ENCODE measurements at places on chromosomes 5 and 9.

DNA sequence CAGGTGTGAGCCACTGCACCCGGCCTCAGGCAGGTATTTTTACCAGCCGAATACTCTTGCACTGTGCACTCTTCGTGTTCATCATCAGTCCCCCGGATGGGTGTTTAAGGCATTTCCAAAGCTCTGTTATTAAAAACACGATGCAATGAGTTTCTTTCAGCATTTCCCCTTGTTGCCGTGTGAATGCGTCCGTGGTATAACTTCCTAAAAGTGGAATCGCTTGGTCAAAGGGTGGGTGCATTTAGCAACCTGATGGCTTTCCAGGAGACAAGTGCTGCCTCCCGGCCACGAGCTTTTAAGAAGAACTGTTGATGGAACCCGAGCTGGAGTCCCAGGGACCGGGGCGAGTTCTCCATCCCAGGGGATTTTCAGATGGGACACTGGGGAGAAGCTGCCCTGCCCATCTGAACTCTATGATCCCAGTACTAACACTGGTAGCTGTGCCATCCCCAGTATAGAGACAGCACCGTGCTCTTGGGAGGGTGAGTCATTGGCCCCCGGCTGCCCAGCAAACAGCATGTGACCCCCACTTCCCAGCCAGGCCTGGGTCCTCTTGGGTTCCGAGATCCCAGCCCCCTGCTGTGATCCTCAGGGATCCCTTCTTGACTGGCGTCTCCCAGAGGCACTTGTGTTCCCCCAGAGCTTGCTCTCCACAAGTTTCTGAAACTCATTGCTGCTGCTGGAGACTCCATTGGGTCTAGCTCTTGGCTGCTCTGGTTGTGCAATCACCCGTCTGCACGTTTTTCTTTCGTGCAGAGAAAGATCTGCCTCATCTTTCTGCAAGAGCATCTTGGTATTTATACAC is 169.5 kb upstream of the IER5L start:
- no peak for DNase-seq

GRCh38 chr9:136196404-136197083 is 8.4 kb downstream of the LHX3 start:
- DNase-seq = no peak

- no peak for DNase-seq
Observed at GRCh38 chr5:42228279-42228678, 195.0 kb upstream of the GHR start.

DNA sequence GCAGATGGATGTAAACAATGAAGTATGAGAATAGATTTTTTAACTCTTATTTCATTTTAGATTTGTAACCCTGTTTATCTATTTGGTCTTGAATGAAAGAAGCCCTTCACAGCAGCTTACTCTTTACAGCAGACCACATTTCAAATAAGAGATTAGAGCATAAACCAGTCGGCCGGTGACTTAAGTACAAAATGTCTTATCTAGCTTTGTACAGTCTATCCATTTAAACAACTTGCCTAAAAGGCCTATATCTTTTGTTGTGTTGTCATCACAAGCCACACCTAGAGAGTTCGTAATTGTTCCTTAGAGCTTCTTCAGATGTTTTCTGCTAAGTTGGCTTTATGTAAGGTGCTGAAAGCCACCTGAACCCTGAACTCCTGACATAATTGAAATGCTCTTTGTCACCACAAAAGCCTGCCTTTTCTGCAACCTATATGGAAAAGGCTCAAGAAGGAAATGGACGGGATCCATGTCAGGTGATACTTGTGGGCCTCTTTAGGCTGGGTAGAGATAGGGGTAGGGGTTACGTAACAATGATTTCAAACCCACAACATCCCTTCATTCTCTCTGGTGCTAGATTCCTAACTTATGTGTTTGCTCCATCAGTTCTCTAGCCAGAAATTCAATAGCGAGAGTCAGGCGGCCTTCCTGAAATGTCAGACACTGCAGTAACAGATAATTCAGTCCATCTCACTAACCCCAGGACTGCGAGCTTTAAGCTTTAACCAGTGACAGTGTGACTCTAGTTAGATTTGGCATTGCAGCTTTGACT is 162.5 kb downstream of the CD180 start:
- DNase-seq = no peak

DNA sequence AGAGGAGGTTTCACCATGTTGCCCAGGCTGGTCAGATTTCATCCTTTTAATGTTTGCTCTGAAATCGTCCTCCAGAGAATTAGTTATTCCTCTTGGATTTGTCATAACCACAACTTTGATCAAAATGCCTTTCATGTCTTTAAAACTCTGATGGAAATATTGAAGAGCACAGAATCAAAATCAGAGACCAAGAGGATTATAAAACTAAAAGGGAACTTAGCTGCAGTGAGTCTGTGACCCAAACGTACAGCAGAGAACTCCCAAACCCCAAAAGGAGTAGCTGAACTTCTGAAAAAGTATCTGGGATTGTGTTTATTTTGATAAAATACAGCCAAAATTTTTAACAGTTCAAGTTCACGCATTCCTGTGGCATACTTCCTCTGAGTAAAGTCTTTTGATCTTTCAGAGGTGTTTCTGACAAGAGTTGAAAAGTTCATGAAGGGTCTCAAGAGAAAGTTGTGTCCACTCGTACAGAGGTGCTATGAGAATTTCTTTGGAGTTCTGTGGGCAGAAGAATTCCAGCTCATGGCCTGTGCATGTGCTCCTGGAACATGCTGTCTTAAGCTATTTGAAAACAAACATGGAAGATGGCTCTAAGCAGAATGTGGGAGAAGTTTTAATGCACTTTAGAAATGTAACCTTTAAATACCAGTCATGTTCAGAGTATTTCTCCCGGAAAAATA is 124.0 kb downstream of the ESM1 start:
- DNase-seq = no peak

- DNase-seq = no peak
Observed at GRCh38 chr9:104936291-104936690, 8.3 kb upstream of the ABCA1 start.

GRCh38 chr9:114157516-114158176 is 2.3 kb downstream of the COL27A1 start:
- DNase-seq = no peak

DNA sequence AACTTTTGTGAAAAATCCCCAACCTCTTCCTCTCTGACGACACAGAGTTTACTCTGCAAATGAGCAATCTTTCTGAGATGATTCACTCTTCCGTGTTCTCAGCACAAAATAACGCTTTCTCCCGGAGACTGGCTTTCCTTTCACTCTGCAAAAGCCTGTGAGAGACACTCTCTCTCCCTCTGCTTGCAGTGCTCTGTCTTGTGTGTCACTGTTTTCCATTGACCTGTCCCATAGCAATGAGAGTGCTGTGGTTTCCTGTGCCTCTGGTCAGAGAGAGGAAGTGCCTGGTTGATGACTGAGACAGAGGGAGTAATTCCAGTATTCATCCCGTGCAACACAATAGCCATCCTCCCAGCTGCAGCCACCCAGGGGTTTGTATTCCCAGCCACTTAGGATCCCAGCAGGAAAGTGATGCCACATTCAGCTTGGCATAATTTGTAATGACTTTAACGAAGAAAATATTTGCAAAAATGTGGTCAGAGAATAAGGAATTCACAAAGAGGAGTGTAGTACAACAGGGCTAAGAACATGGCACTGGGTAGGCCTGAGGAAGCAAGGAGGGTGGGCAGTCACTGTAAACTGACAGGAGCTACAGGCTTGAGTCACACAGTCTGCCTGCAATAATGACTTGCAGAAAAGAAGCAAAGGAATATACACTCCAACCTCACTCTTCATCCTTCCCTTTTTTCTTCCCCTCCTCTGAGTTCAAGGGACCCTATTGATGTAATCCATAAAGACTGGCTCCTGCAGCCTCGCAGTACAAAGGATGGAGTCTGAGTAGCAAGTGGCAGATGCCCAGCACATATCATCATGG is 463.5 kb upstream of the RGMB start:
- no peak for DNase-seq

GRCh38 chr9:134325096-134325812 is 1.0 kb upstream of the RXRA start:
- no peak for DNase-seq

GRCh38 chr5:32709750-32710549 is 1.2 kb upstream of the NPR3 start:
- no peak for DNase-seq

DNA sequence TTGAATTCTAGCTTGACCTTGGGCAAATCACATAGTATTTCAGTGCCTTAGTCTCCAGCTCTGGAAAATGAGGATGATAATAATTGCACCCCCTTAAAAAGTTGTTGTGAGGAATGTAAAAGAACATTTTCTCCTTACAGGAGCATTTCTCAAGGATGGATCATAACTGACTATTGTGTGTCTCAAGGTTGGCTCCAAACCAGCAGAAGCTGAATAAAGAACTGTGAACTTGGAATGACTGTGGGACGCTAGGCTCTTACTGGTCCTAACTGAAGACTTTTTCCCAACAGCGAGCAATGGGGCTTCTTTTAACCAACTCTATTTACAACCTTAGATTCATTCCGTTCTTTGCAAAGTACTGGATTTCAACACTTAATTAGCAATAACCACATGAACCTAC is 26.2 kb upstream of the GLRX start:
- DNase-seq = no peak

- DNase-seq = no peak
Observed at GRCh38 chr5:94283093-94283492, 335.3 kb downstream of the KIAA0825 start.

DNA sequence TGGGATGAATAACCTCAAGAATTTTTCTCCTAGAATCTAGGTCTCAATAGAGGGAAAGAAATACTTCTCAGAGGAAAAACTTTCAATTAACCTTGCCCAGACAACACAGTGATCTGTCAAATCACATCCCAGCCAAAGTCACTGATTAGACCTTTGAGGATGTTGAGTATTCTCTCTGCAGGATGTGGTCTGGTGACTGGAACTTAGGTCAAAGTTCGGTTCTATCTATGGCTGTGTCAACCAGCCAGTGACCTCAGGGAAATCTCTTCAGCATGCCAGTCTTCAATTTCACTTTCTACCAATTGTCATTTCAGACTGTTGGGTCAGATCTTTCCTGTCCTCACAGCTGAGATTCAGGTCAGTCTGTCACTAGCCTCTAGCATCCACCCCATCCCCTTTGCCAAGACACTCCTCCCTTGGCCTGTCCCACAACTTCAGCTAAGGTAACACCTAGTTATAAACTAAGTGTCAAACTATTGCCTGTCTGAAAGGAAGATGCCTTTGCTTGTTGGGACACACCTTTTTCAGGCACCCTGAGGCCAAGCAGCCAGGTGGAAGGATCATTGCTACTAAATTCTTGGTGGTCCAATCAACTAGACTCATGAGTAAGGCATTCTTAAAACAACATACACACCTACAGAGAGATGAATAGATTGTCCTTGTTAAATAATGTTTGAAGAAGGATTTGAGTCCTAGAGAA is 156.3 kb upstream of the FST start:
- no peak for DNase-seq

DNA sequence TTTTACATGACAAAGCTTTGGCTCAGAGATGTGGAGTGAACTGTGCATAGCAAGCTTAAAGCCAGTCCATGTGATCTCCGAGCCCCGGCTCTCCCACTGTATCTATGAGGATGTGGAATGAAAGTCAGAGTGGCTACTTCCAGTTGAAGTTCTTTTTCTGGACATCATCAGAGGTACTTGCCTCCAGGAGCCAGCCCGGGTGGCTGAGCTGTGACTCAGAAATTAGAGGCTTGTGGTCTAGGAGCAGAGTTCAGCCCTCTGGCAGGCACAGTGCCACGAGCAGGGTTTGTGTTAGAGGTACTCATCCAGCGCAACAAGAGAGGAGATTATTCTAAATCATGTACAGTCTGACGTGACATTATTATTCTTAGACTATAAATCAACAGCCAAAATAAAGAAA is 322.5 kb downstream of the CDK5RAP2 start:
- DNase-seq = no peak

DNA sequence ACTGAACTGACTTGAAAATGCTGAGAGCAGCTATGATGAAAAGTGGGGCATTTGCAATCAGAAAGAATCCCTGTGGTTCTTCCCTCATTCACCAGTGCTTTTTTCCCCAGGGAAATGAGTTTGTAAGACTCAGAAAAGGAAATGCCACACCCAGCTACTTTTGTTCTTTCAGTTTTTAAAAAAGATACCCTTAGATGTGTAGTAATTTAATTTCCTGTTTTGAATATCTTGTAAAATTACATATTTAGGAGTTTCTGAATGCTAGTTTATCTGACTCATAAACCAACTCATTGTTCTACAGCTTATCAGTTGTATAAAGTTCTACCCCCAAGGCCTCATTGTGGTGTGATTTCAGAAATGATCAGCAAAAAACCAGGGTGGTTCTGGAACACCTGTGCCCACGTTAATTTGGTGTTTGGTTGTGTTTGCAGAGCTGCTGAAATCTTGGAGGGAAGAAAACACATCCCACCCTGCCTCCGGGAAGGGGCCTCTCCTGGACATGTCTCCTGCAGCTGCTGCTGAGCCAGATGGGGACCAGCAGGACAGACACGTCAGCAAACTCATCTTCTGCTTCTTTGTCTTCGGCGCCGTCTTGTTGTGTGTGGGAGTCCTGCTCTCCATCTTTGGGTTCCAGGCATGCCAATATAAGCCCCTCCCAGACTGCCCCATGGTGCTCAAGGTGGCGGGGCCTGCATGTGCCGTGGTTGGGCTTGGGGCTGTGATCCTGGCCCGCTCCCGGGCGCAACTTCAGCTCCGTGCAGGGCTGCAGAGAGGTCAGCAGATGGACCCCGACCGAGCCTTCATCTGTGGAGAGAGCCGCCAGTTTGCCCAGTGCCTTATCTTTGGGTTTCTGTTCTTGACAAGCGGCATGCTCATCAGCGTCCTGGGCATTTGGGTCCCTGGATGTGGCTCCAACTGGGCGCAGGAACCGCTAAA is 2.8 kb downstream of the TMEM171 start:
- DNase-seq = no peak

DNA sequence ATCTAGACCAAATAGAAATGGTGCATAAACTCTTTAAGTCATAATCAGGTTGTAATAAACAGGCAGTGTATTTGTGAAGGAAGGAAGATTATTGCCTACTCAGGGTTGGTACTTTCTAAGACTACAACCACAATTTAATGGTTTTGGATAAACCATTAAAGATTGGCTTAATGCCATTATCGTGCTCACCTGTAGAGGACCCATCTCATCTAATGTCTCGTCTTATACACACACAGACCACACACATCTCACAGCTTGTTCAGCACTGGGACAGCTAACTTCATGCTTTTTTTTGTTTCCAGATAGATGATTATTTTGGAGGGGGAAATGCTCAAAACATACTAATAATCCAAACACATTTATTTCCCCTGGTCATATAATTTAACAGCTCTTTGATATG is 175.7 kb upstream of the SLC12A2 start:
- no peak for DNase-seq

All from activated CD8-positive, alpha-beta memory T cell treated with anti-CD3 and anti-CD28 coated beads for 1 hour (primary cell).